ENCODE measurements at places on chromosomes 6 and 20.

DNA sequence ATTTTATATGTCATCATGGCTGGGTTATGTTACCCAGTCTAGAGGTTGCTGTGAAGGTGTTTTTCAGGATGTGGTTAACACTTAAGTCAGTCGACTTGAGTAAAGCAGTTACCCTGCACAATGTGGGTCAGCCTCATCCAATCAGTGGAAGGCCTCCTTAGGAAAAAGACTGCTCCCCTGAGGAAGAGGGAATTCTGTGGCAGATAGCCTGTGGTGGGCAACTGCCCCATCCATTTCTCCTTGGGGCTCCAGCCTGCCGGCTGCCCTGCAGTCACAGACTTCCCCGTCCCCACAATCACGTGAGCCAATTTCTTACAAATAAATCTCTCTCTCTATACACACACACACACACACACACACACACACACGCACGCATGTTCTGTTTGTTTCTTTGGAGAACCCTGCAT, 34.5 kb upstream of the MPC1 start:
- DNase-seq, result no peak

GRCh38 chr6:155181498-155181897, 82.3 kb upstream of the CLDN20 start:
- no peak for DNase-seq

DNA sequence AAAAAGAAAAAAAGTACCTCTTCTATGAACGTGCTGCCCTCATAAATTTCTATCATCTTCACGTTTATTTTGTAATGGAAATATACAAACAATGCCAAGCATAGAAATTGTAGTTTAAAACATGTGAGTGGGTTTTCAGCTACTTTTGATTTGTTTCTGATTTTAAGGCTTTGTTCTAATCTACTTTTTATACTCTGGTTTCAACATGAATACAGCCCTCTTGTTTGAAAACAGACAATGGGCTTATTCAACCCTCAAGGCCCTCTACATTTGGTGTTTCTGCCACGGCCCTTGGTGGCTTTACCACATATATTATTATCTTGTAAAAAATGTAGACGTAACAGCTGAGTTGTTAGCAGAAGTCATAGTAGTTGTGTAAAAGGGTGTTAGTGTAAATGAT, 153.9 kb downstream of the SOX4 start:
- no peak for DNase-seq

- DNase-seq, result no peak
Measured at GRCh38 chr6:170292407-170293158, 1.7 kb upstream of the DLL1 start.

DNA sequence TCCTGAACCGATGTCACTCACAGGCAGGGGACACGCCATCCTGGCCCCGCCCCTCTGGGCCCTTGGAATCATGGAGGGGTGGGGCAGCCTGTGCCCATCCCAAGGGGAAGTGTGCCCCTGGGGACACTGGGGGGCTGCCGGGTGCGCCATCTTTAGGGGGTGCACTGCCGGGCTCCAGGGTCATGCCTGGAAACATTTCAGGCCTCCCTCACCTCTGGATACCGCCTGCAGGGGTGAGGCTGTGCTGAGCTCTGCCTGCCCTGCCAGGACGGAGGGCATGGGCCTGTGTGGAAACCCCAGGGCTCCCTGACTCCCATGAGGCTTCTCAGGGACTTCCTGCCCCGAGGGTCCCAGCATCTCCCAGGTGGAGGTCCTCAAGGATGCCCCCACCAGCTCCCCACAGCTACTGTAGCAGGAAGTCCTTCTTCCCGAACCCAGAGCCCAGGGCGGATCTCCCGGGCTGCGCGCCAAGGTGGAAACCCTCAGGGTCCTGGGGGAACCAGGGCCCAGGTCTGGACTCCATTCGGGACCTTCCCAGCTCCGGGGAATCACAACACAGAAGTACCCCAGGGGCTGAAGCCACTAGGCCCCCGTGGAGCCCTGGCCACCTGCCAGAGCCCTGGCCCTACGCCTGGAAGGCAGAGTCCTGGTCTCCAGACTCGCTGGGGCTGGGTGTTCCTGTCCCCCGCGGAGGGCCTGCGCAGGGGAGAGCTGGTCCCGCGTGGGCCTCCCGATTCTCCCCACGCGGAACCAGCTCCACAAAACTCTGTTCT, 15.6 kb downstream of the CHRNA4 start:
- DNase-seq, result no peak

DNA sequence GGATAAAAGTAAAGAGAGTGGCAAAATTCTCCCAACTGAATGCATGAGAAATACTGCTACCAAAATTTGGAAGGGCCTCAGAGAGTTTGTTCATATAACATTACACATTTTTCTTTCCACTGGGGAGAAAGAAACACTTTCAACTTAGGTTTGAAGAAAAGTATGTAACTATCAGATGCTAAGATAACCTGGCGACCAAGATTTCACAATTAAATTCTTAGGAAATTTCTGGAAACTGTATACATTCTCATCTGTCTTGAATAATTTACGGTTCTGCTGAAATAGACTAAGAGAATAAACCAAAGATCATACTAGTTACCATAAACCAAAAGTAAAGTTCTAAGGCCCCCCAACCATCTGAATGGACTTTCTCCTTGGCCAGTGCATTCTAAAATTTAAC, 413.0 kb upstream of the RUNX2 start:
- DNase-seq, result no peak

- DNase-seq, result no peak
Measured at GRCh38 chr6:52361414-52361944, 472 bp upstream of the PAQR8 start.

GRCh38 chr6:108733706-108734265, 114.4 kb upstream of the ARMC2 start:
- no peak for DNase-seq

DNA sequence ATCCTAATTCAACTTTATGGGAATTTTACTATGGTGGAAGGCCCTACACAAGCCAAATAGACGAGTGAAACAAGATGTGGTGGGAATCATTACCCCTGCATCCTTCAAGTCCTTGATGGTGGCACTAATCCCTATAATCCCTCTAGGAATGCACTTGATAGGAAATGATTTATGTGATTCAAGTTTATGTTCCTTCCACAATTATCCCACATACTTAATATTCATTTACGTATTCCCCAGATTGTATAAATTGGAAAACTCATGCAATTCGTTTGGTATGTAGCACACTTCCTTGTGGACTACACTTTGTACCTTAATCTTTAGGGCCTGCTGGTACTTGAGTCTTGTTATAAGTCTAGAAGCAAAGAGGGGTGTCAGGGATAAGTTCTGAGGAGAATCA, 40.8 kb downstream of the PKIB start:
- DNase-seq, result no peak

GRCh38 chr6:88365230-88365629, 199.1 kb upstream of the CNR1 start:
- no peak for DNase-seq

DNA sequence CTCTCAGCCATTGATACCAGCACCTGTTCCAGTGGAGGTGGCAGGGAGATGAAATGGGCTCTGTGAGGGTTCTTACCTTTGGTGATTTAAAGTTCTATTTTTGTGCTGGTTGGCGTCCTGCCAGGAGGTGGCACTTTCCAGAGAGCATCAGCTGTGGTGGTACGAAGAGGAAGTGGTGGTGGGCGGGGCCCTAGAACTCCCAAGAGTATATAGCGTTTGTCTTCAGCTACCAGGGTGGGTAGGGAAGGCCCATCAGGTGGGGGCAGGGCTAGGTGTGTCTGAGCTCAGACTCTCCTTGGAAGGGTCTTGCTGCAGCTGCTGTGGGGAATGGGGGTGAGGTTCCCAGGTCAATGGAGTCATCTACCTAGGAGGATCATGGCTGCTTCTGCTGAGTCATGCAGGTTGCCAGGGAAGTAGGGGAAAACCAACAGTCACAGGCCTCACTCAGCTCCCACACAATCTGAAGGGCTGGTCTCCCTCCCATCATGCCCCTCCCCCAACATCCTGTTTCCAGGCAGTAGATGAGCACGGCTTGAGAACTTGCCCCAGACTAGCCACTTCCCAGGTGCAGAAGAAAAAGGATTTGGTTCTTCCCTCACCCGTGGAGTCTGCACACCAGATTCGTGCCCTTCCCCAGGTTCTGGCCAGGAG, 46.6 kb downstream of the MOXD1 start:
- DNase-seq, result no peak

DNA sequence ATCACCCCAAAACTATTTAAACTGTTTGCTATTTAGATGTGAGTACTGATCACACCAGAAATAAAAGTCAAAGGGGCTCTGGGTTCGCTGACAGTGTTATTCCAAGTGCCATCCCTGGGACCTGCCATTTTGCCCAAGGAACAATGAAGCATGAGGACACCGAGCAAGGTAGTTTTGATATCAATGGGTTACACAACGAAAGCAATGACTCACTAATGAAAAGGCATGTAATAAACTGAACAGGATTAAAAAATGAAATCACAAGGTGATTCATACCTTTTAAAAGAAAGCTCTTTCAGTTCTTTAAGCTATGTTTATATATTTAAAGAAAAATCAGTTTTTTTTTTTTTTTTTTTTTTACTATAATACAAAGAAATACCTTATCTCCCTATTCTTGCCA, 102.0 kb downstream of the HS3ST5 start:
- no peak for DNase-seq

DNA sequence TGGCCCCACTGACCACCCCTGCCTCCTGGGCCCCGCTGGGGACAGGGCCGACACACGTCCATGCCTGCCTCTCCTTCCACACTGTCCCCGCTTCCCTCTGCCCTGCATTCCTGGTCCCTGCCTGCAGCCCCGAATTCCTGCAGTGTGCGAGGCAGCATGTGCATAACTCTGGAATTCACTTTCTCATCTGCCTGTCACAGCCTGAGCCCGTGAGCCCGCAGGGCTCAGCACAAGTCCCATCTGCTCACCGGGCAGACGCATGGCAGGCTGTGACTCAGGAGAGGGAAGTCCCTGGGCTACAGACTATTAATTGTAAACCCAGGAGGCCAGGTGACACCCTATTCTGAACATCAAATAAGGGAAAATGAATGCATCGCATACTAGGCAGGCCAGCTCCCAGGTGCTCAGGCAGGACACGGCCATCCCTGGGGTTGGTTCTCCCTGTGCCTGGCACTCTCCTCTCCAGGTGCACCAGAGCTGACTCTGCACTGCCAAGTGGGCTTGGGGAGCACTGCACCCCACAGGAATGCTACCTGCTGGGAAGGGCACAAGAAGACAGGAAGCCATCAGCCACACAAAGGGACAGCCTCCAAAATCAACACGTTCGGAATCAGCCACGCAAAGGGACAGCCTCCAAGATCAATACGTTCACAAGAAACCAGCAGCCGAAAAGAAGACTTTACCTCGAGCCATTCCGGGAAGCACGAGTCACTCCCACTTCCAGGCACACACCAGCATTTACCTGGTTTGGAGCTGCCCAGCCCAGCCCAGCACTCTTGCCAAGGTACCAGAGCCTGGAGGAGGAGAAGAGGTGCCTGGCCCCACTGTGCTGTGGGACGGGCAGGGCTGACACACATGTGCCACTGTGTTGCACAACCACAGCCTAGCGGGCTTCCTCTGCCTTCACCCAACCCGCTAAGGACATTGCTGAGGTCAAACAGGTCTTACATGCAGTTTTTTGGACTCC, 65.9 kb downstream of the DLL1 start:
- DNase-seq, result peak; percentile 63

DNA sequence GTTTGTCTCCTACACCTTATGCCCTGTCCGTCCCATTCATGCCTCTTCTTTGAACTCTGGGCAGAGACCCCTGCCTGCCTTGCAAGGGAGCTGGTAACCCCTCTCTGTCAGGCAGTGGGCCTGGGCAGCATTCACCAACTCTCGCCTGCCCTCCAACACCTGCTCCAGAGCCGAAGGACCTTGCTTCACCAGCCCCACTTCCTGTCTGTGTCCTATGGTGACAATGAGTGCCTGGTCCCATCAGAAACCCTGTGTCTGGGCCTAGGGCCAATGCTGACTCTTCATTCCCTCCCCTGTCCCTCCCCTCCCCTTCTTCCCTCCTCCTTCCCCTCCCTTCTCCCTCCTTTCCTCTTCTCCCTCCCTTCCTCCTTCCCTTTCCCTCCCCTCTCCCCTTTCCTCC, 22.8 kb upstream of the PCMTD2 start:
- peak; percentile 83 for DNase-seq

DNA sequence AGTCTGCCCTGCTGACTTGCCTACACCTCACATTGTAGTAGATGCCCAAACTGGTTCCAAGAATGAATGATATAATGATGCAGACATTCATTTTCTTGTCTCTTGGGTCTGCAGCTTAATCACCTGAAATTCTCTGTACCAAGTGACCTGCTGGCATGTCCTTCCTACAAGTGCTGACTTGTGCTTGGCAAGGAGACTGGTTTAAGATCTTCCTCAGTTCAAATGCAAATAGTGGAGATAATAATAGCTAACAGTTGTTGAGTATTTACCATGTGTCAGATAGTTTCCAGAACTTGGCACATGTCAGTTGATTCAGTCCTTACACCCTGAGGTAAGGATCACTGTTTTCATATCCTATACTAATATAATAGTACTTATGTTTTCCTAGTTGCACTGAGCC, 223.4 kb downstream of the SLC24A3 start:
- DNase-seq, result no peak

GRCh38 chr20:38307371-38308046, 3.6 kb downstream of the BPI start:
- no peak for DNase-seq

DNA sequence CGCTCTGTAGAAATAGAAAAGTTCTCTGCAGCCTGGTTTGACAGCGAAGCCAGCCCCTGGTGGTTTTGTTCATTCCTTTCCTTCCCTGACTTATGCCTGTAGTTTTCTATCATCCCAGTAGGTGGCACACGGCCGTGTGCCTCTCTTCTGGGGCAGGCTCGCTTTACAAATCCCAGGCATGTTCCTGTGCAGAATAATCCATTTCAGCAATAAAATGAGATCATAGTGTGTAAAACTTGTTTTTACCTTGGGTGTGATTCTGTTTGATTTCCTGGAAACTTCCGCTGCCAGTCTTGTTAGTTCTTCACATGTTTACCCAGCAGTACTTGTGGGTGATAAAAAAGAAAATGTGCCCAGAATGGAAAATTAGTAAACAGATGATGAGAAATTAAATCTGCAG, 7.4 kb upstream of the INSM1 start:
- DNase-seq, result peak; percentile 77

- DNase-seq, result no peak
Measured at GRCh38 chr6:168368066-168368820, 48.7 kb upstream of the DACT2 start.

DNA sequence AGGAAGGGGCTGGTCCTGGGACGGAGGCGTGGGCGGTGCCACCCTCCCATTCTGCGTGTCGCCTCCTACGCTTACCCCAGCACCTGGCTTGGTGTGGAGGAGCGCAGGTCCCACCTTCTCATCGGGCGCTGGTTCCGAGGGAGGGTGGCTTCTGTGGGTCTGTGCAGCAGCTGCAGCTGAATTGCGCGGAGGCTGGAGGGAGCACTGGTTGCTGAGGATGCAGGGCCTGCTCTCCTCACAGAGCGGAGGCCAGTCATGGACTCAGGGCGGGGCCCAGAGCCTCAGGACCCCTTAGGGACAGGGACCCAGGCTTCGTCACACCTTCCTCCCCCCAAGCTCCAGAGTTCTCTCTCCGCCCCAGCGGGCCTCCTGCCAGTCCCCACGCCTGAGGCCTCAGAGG, 127.8 kb upstream of the MAP3K4 start:
- no peak for DNase-seq

DNA sequence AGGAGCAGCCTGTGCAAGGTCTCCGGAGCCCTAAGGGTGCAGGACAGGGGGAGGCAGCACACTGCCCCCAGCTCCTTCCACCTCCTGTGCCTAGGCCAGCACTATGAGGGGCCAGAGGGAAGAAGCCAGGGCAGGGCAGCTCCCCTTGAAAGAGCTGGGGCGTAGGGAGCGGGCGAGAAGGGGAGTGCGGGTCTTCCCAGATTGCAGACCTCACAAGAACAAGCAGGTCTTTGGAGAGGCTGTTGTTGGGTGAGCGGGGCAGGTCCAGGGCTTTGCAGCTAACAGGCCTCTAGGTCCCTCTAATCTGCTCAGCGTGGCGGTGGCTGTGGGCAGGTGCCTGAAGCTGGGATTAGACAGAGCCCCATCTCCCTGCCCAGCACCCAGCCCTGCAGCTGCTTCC, 22.4 kb upstream of the CST1 start:
- no peak for DNase-seq

Measured in DMS153 (cell line).